Cortex of kidney (tissue), 1 donor: ENCODE measurements at places on chromosomes 5 and 9.

GRCh38 chr9:120212153-120212852, 367.7 kb downstream of the CDK5RAP2 start:
- no peak for DNase-seq

GRCh38 chr5:75059912-75060545, 7.7 kb upstream of the GCNT4 start:
- no peak for DNase-seq

DNA sequence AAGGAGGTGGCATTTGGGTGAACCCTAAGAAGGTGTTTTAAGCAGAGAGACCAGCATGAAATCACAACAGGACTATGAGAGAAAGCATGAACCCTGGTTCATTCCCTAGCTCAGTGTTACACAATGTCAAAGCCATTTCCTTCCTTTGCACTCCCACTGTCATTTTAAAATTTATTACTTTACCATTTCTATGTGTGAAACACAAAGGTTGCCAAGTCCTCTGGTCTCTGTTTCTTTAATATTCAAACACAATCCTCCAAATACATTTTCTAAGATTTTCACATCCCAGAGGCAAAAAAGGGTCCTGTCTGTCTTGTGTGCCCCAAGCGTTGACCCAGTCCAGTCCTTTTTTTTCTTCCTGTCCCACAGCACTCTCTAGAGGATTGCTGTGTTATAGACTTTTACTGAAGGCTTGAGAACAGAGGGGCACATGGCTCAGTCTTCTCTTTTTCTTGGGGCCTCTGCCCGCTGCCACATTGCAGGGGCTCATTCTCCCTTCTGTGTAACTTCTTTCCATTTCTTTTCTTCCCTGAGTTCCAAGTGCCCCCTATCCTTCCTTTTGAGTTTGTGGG, 78.6 kb upstream of the SLC28A3 start:
- no peak for DNase-seq

DNA sequence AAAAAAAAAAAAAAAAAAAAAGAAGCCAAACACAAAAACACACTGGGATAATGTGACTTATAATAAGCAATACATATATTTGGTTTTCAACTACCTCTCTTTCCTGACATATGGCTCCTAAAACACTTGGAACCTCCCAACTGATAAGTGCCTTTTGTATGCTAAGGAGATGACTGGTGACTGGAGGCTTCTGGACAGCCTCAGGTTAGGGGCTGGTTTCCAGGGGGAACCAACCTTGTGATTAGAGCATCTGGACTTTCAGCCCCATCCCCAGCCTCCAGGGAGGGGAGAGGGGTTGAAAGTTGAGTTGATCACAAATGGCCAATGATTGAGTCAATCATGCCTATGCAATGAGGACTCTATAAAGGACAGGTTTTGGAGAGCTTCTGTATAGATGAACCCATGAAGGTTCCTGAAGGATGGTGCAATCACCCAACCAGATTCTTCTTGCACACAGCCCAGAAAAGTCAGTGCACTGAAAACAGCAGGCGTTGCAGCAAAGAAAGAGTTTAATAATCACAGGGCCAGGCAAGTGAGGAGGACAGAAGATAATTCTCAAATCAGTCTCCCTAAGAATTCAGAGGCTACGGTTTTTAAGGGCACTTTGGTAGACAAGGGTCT, 276.7 kb downstream of the AUH start:
- no peak for DNase-seq

DNA sequence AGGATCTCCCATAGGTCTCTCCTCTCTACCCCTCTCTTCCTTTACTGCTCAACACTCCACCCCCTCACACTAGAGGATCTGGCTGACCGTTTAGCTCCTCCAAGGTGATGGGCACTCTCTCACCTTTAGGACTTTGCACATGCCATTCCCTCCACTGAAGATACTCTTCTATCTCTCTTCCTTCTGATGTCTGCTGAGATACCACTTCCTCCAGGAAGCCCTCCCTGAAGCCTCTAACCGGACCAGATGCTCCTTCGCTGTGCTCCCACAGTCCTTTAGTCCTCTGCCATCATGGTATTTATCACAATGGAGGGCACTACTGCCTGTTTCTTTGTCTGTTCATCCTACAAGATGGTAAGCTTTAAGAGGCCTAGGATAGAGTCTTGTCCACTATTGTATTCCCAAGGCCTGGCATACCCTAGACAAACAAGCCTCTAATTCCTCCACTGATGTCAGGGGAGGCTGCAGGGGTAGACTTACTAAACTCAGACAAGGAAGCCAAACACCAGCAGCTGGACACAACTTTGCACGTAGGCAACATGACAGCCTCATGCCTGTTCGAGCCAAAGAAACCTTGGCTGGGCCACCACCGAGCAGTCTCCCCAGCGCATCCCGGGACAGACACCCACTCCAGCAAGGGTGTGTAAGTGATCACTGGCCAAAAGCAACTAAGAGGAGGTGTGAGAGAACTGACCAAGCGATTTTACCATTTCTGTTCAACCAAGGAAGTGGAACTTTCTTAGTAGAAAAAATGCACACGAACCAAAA, 20.2 kb downstream of the ORM2 start:
- DNase-seq: no peak

- DNase-seq: no peak
Observed at GRCh38 chr9:100679834-100680233, 102.0 kb downstream of the CAVIN4 start.

- DNase-seq: no peak
Observed at GRCh38 chr9:132166599-132166998, 4.7 kb downstream of the NTNG2 start.

DNA sequence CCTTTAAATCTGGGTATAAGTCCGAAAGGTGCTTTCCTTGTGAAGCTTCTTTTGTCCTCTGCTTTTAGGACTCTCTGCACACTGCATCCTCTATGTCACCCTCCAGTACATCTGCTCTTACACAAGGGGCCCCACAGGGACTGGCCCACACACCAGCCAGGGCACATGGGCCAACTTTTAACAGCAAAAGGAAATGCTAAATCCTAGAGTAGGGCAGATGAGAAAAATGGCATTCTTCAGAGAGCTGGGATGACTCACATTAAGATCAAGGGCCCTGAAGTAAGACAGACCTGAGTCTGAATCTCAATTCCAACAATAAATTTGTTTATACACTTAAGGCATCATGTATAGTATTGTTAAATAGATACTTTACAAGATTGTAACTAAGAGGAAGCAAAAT, 40.3 kb upstream of the CDKN2B start:
- DNase-seq: no peak

GRCh38 chr9:127943731-127944144, 6.1 kb upstream of the DPM2 start:
- no peak for DNase-seq
